ENCODE measurements at places on chromosomes 5 and 9.

GRCh38 chr9:91491624-91492023 is 68.0 kb upstream of the NFIL3 start:
- no peak for DNase-seq

GRCh38 chr5:35218981-35219380 is 11.3 kb downstream of the PRLR start:
- no peak for DNase-seq

GRCh38 chr5:169809281-169809680 is 171.0 kb downstream of the INSYN2B start:
- no peak for DNase-seq

- DNase-seq, result peak; percentile 81
Measured at GRCh38 chr5:10441083-10441991, at the start of gene ROPN1L. TSS of gene ROPN1L (plus strand) at chr5:10441879. CDS start at chr5:10442168, 289 bp downstream.

- DNase-seq, result no peak
Measured at GRCh38 chr9:102832814-102833213, 162.3 kb upstream of the CYLC2 start.

- DNase-seq, result peak; percentile 34
Measured at GRCh38 chr9:134381671-134382516, 55.6 kb downstream of the RXRA start.

DNA sequence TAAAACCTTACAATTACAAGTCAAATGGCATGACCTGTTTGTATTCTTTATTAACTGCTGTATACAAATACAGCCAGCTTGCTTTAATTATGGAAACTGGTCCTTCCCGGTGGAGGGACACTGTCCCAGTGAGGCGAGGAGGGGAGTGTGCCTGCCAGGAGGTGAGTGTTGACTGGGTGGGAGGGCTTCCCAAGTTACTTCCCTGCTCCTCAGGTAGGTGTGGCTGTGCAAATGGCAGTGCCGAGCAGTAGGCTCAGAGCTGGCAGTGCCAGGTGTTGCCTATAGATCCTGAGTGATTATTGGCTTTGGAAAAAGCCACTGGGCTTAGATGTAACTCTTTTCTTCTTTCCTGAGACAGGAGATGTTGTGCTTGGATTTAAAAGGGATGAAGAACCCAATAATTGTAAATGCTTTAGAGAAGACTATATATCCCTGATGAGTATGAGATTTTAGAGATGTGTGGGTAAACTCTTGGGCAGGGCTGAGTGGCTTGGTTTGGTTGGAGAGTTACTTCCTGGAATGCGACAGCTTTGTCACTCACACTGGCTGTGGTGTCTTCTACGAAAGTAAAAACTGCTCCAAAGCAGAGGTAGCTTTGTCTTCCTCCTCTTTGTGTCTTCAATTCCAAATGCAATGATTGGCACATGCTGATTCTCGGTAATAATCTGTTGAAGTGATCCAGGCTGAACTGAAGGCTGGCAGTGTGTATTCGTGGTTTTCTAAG is 43.7 kb downstream of the GLRX start:
- no peak for DNase-seq

DNA sequence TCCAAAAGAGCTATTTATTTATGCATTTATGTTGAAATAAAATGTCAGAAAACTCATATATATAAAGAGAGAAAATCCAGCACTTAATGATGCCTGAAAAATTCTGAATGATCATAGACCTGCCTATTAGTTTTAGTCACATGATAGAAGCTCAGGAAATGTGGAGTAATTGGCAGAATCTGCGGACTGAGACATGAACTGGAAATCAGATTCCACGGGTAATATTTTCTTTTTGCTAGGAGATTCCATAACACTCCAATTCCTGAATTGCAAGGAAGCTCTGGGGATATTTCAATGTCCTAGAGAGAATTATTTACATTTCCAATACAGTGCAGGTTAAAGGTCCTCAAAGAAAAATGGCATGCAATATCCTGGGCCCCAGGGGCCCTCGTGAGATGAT is 778.8 kb downstream of the SEMA5A start:
- DNase-seq, result no peak

- DNase-seq, result no peak
Measured at GRCh38 chr5:72647806-72648205, 140.6 kb upstream of the ZNF366 start.

- no peak for DNase-seq
Measured at GRCh38 chr5:147479949-147480348, 29.9 kb downstream of the DPYSL3 start.

DNA sequence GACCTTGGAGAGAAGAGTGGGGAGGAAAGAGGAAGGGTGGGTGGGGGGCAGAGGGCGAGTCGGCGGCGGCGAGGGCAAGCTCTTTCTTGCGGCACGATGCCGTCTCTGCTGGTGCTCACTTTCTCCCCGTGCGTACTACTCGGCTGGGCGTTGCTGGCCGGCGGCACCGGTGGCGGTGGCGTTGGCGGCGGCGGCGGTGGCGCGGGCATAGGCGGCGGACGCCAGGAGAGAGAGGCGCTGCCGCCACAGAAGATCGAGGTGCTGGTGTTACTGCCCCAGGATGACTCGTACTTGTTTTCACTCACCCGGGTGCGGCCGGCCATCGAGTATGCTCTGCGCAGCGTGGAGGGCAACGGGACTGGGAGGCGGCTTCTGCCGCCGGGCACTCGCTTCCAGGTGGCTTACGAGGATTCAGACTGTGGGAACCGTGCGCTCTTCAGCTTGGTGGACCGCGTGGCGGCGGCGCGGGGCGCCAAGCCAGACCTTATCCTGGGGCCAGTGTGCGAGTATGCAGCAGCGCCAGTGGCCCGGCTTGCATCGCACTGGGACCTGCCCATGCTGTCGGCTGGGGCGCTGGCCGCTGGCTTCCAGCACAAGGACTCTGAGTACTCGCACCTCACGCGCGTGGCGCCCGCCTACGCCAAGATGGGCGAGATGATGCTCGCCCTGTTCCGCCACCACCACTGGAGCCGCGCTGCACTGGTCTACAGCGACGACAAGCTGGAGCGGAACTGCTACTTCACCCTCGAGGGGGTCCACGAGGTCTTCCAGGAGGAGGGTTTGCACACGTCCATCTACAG is 760 bp downstream of the NPR3 start:
- no peak for DNase-seq

DNA sequence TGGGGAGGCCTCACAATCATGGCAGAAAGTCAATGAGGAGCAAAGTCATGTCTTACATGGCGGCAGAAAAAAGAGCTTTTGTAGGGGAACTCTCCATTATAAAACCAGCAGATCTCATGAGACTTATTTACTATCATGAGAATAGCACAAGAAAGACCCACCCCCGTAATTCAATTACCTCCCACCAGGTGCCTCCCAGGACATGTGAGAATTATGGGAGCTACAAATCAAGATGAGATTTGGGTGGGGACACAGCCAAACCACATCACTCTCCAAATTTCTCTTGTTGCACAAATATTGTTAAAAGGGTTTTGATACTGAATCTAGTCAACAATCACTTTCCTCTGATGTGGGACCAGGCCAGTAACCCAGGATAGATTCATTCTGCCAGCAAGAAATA is 1176.1 kb downstream of the CDH9 start:
- DNase-seq, result no peak

DNA sequence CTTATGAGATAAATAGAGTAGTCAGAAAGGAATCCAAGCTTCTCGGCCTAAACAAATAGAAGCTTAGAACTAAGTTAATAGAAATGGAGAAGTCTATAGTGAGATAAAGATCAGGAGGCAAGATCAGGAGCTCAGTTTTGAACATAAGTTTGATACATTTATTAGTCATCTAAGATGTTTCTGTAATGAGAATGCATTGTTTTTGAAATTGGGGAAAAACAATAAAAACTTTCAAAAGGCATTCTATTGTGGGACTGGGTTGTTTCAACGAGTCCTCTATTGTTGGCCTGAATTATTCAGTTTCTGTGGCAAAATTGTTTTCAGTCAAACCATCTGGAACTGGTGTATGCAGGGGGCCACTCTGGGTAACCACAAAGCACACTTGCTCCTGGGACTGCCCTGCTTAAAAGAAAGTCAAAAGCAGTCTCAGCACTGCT is 181.0 kb upstream of the CLINT1 start:
- peak; percentile 2 for DNase-seq

- no peak for DNase-seq
Measured at GRCh38 chr5:3222924-3223323, 372.7 kb upstream of the IRX1 start.

DNA sequence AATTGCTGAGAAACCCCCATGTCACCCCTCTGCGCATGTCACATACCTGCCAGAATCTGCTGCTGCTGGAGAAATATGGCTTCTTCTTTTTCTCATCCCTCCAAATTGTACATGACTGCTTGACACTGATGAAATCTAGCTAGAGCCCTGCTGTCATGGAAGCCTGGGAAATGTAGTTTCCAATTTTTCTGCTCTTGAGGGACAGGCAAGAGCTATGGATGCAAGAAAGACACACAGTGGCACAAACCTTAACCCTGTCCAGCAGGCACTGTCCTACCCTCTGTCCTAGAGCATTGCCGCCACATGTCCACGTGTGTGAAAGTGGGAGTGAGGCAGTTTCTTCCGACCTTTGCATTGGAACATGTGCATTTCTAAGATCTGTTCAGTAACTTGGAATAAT is 255.5 kb upstream of the SEMA6A start:
- DNase-seq, result no peak

- DNase-seq, result no peak
Measured at GRCh38 chr5:65108786-65109743, 340.3 kb downstream of the CWC27 start.

- no peak for DNase-seq
Measured at GRCh38 chr9:108108852-108109448, 619.4 kb upstream of the KLF4 start.

DNA sequence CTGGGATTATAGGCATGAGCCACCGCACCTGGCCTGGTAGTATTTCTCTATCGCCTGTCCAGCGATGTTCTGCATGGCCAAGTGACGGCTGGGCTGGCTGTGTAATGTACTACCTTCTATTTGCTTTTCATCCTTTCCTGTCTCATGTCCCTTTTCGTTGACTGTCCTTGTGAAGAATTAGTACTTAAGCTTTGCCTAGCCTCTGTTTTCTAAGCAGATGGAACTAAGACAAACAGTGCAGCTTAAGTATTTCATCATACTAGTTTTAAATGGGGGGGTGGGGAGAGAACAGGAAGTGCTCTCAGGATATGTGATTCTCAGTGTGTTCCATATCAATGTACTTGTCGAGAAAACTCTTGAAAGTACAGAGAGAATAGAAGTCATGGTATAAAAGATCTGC is 31.7 kb upstream of the CCL21 start:
- DNase-seq, result no peak

- DNase-seq, result no peak
Measured at GRCh38 chr5:33401482-33402390, 39.0 kb upstream of the TARS1 start.

- DNase-seq, result no peak
Measured at GRCh38 chr9:2962471-2963172, 118.7 kb upstream of the PUM3 start.

DNA sequence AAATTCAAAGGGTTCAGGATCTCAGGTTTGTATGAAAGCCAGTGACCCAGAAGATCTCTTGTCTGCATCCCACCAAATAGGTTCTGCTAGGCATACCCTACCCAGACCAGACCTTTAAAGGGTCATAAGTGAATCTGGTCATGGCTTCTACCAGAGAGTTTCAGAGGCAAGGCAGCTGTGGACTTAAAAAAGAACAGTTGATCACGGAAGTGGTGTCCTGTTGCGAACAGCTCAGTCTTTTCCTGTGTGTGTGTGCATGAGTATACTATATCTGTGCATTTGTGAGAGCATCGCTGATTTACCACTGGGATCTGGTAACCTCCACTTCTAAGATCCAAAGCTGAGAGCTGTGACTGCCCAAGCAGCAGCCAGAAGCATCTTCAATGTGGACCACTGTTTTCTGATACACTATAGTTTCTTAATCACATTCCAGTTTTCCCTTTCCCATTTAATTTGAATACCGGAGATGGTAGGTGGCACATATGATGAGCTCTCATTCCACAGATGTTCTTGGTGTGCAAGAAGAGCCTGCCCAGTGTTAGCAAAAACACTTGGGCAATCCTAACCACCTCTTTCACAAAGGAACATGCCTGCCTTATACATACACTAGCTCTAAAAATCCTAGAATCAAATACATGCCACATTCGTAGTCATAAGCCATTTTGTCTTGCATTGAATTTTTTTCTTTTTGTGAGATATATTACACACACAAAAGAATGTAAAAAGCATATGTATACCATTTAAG is 36.2 kb upstream of the OR2S2 start:
- DNase-seq, result no peak

GRCh38 chr9:86141843-86142242 is 42.5 kb upstream of the GOLM1 start:
- DNase-seq, result no peak

DNA sequence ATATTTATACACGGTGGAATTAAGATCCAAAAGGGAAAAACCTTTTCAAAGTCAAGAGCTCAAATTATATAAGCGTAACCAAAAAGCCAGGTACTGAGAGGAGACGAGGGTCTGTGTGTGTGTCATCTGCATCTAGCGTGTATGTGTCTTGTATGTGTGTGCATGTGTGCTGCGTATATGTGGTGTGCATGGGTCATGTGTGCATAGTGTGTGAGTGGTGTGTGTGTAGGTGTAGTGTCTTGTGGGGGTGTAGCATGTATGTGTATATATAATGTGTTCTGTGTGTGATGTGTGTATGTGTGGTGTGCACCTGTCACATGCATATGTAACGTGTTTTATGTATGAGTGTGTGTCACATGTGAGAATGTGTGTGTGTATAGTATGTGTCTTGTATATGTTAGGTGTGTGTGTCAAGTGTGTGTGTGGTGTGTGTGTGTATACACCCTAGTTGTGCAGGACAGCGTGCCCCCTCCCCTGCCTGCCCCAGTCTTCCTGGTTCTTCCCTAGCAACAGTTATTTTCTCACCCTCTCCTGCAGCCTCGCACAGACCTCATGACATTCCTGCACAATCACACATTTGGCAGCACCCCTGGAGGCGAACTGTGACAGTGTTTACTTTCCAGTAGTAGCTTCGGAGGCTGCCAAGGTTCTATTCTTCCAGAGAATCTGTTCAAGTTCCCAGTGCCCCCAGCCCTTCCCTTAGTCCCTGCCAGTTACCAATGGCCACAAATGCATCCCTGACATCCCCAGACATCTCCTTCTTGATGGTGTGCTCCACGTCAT is 27.1 kb upstream of the TNIP1 start:
- DNase-seq, result no peak

- no peak for DNase-seq
Measured at GRCh38 chr5:32387211-32387610, 57.3 kb downstream of the ZFR start.

DNA sequence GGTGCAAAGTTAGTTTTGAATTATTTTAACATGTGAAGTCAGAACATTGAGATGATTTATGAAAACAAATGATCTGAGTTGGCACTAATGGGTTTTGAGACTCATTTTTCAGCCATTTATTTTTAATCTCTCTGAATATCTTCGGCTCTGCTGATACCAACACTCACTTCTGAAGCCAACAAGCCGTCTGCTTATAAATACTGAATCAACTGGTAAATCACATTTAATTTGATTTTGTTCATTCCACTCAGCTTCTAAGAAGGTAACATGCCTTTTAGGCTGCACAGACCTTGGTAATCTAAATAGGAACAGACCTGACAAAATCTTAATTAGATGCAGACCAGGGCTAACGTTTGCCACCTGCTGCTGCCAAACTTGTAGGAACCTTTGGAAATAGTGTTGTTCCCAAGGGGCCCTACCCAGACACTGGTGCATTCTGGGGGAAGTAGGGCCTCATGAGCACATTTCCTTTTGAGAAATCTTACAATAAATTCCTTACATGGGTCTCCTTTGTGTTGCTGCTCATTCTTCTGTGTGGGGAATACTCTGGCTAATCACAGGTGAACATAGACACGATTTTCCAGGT is 182.2 kb downstream of the KCTD16 start:
- DNase-seq, result no peak

- no peak for DNase-seq
Measured at GRCh38 chr9:75653750-75654149, 236.7 kb upstream of the PCSK5 start.

Measured in activated CD4-positive, alpha-beta T cell treated with anti-CD3 and anti-CD28 coated beads, Interleukin-2, amount 50 U/mL, for 16 hours (primary cell).